Psoas muscle (tissue), 8 donors: ENCODE measurements at places on chromosomes 12 and 14.

DNA sequence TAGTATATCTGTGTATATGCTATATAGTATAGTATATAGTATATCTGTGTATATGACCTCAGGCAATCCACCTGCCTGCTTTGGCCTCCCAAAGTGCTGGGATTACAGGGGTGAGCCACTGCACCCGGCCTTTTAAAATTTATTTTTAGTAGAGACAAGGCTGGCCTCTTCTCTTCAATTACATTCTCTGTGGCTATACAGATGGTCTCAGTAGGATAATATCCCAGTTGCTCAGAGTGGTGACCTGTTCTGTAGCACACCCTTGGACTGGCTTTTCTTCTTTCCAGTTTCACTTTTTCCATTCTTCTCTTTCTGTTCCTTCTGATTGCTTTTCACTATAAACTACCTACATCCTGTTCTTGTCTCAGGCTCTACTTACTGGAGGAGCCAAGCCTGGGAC lies 3.1 kb upstream of the NFATC4 start:
- DNase-seq = no peak

- DNase-seq = no peak
Observed at GRCh38 chr12:76441016-76441415, 92.8 kb upstream of the BBS10 start.

- no peak for DNase-seq
Observed at GRCh38 chr12:46261646-46262045, 7.2 kb downstream of the SLC38A1 start.

- peak; percentile 44 for DNase-seq
Observed at GRCh38 chr12:4270831-4271716, 2.5 kb upstream of the CCND2 start.

DNA sequence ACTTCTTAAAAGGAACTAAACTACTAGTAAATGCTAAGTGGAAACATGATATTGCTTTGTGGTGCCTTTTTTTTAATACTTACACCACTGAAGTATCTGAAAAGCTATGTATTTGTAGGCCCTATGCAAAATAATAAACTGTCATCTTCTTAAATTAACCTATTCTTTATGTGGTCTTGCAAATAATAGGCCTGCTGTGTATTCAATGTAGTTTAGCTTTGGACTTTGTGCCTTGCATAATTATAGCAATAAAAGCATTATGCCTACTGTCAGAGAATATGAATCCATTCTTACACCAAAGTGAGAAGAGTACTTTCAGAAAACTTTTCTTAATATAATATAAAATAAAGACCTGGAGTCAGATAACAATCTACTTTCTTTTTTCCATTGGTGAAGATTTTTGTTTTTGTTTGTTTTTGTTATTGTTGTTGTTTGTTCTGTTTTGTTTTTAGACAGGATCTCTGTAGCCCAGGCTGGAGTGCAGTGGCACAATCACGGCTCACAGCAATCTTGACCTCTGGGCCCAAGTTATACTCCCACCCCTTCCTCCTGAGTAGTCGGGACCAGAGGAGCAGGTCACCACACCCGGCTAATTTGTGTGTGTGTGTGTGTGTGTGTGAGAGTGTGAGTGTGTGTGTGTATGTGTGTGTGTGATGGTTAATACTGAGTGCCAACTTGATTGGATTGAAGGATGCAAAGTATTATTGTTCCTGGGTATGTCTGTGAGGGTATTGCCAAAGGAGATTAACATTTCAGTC lies 213.8 kb downstream of the SLC6A15 start:
- DNase-seq = no peak

DNA sequence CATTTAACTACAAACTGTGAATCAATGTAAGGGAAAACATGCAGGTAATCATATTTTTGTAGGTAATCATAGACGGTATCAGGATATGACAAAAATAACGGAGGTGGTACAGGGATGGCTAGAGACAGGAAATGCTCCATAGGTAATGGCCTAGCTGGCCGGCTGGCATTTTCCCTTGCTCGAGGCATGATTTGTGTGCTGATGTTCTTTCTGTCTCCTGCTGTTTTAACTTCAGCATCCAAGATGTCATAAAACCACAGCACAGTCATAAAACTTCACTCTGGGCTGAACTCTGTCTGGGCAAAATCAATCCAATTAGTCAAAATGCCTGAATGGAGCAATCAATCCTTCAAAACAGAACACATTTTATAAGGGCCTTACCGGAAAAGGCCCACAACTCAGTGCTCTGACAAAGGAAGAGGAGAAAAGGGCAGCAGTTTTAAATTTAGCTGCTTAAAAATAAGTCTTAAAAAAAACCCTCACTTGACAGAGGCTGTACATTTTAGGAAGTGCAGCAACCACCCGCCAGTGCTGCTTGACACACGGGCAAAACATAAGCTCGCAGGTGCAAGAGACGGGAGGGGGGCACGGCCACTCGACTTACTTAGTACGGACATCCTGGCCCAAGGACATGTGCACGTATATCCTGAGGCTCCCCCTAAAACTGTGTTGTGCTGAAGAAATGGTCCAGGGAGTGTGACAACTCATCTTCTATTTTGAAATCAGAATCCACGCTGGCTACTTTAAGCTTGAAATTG lies 40.5 kb upstream of the GPR68 start:
- DNase-seq = no peak

- no peak for DNase-seq
Observed at GRCh38 chr14:66677780-66678179, 169.8 kb downstream of the GPHN start.

DNA sequence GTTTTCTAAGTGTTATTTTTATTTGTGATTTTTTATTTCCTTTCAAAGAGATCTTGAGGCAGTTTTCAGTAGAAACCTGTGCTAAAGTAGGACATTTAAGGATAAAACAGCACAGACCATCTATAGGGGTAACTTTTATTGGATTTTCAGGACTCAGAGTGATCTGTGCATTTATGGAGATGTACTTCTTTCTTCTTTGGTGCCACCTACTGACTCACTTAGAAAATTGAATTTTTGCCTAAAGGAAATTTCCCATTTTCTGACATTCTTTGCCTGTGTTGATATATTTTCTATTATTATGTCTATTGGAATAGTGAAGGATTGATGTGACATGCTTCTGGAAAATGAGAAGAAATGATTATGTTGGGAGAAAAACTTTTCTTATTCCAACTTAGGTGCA lies 113.0 kb downstream of the UNC79 start:
- DNase-seq = no peak

DNA sequence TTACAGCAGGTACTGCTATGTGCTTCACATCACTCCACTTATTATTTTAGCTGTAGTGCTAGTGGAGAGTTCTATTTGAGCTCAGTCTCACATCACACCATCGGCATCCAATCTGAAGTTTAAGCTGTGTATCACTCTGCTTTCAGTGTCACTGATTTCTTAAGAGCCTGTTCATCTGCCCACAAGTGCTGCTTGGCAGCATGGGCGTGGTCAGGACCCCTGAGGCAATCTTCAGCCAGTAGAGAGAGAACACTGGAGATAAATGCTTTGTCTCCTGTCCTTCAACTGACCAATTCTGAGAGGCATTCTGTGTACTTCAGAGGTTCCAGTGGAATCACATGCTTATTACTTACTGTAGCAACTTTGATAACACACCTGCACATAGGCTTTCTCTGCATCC lies 728.8 kb downstream of the RPS29 start:
- no peak for DNase-seq

DNA sequence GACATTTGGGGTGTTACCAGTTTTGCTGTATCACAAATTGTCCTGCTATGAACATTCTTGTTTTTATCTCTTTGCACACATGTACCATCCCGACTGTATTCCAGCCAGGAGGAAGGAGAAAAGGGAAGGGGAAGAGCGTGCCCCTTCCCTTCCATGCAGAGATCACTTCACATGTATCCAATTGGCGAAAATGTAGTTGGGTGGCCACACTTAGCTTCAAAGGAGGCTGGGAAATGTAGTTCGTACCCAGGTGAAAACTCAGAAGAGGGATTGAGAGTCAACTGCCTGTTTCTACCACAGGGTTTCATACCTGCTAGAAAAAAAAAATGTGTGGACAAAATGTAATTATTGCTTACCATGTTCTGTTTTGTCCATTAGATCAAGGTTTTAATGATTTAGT lies 189.1 kb upstream of the PELI2 start:
- DNase-seq = no peak

GRCh38 chr14:57755018-57755521 lies 110.8 kb downstream of the SLC35F4 start:
- DNase-seq = no peak

GRCh38 chr14:104009297-104009696 lies 67.0 kb upstream of the RD3L start:
- DNase-seq = no peak

DNA sequence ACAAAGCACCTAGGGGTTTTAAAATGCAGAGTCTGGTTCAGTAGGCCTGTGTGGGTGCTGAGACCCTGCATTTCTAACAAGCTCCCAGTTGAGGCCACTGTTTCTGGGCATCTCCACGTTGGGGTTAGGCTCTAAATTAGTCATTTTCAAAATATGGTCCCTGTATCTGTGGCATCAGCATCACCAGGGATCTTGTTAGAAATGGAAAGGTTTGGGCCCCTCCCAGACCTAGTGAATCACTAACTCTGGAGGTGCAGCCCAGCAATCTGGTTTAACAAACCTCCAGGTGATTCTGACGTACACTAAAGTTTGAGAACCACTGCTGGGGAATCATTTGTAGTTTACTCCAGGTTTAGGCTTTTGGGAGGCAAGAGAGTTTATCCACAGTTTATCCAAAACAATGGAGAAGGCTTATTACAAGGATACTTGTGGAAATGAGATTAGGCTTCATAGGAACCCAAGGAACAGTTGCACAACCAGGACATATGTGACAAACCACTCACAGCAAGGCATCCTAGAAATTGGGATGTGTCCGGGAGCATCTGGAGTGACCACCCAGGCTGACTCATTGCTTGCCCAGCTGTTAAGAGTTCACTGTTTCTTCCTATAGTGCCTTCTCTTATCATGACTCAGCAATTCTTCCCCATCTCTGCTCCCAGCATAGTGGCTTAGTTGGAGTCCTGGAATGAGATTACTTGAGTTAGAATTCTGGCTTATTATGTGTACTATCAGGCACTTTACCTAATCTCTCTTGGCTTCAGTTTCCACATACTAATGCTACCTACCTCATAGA lies 71.6 kb upstream of the STXBP6 start:
- no peak for DNase-seq

DNA sequence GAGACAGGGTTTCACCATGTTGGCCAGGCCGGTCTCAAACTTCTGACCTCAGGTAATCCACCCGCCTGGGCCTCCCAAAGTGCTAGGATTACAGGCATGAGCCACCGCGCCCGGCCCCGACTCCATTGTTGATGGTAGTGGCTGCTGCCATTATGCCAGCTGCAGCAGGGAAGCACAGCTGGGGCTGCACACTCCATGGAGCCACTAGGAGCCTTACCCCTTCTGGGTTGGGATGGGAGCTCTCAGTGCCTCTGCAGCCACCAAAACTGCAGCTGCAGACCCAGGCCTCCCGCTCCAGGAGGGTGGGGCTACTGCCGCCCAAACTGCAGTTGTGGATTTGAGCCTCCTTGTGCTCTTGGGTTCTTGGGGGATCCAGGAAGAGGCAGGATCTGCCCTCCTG lies 25.9 kb downstream of the TCHP start:
- no peak for DNase-seq

DNA sequence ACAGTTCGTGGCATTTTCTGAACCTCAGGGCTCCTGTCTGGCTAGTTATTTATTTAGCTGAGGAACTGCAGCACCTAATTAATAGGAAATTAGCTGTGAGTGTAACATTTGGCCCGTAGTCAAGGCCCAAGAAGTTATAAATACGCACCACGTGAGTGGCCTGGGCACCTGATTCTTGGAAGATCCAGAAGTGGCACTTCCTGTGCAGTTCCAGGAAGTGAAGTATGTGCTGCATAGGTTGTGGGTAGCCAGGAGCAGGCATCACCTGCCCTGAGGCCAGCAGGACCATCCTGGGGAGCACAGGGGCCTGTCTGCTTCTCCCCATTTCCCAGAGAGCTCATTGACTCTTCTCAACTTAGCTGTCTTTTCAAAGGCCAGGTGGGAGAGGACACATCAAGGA lies 255.6 kb downstream of the NRXN3 start:
- no peak for DNase-seq

- peak; percentile 63 for DNase-seq
Observed at GRCh38 chr12:54019091-54019811, 9.0 kb upstream of the HOXC6 start.

DNA sequence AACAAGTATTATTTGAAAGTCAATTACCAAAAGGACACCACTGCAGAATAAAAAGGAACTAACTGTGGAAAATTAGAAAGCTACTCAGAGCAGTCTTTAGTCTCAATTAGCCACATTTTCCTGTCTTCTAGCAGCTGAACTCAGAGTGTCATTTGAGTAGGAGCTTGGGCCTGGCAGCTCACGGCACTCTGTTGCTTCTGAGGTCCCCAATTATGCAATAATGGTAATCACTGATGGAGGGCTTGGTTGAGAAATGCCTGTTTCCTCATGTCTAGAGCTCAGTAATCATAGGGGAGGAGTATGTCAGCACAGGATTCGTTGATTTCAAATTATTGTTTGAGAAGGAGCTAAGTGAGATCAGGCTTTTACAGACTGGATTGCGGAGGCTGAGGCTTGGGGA lies 108.6 kb downstream of the VRK1 start:
- peak; percentile 58 for DNase-seq

GRCh38 chr14:33420051-33420627 lies 481.5 kb downstream of the NPAS3 start:
- no peak for DNase-seq

GRCh38 chr12:51773145-51773869 lies 75.2 kb downstream of the FIGNL2 start:
- no peak for DNase-seq

DNA sequence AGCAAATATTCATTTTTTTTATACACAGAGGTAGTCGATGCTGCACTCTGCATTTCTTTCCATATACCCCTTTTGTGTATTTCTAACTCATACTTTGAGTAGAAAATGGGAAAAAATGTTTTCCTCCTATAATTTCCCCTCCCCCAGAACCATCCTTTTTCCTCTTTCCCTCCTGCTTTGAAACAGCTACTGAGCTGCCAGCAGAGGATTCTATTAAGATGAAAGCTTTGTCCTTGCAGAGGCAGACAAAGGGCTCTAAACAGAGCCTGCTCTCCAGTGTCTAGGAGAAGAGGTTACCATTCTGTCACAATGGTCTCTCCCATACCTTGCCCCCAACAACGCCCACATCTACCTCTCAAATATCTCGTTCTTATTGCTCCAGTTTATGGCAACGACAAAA lies 74.6 kb upstream of the OSBPL8 start:
- no peak for DNase-seq

- DNase-seq = no peak
Observed at GRCh38 chr12:117059156-117059555, 40.1 kb downstream of the TESC start.

- DNase-seq = peak; percentile 78
Observed at GRCh38 chr12:14841761-14842160, 1.6 kb downstream of the ART4 start.
